ENCODE measurements at places on chromosomes 3 and 15.
A peak's percentile ranks its signal among the peaks of the same experiment; 100 is the strongest.

DNA sequence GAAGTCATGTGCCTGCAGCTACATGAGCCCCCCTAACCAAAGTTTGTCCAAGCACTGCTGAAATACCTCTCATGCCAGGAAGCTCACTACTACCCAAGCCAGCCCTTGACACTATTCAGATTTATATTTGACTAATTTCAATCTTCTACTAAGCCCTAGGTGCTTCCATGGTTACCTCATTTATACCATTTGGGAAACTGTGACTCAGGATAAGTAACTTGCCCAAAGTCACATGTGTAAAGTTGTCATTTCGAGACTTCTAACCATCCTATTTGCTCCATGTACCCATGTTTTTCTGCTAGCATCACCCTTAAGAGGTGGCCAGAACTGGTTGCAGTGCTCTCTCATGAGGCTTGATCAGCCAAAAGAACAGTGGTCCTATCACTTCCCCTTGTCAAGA, 20.7 kb upstream of the TIMP4 start:
- H3K27me3 ChIP-seq = no peaks in the 10 kb centered on the region
- H3K36me3 ChIP-seq = no peaks in the 10 kb centered on the region
- H3K4me3 ChIP-seq = no peak overlapping the region
- no peak for DNase-seq

- H3K27ac ChIP-seq = no peak overlapping the region
- DNase-seq = no peak
- peaks cover 24% of the 10 kb centered on the region for H3K27me3 ChIP-seq
Measured at GRCh38 chr15:44128443-44128842, 66.6 kb downstream of the FRMD5 start.

- no peak for DNase-seq
- no peak overlapping the region for H3K27ac ChIP-seq
Measured at GRCh38 chr3:59522550-59522949, 472.7 kb upstream of the CFAP20DC start.

- DNase-seq = no peak
- H3K4me3 ChIP-seq = no peak overlapping the region
- H3K36me3 ChIP-seq = no peaks in the 10 kb centered on the region
- H3K27ac ChIP-seq = no peak overlapping the region
- H3K27me3 ChIP-seq = no peaks in the 10 kb centered on the region
- peaks cover 4% of the 10 kb centered on the region for H3K4me1 ChIP-seq
Measured at GRCh38 chr3:195101001-195101583, 169.9 kb downstream of the XXYLT1 start.

DNA sequence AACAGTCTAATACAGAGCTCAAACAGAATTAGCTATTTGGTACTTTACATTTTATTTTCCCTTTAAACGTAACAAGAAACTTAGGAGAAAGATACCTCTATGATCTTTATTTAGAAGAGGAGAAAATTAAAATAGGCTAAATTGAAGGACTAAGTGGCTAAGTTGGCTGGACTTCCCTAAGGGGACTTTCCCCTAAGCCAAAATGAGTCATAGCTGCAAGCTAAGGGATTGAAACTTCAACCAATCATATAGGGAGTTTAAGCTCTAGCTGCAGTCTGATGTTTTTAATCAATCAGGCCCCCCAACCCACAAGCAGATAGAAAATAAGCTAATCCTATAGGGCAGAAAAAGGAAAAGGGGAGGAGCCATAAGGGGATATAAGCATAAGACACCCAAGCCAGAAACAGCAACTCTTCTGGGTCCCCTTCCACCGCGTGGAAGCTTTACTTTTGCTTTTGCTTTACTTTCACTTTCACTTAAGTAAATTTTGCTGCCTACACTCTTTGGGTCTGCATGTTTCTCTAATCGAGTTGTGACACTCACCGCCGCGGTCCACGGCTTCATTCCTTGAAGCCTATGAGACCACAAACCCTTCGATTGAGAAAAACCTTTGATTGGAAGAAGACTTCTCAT, 1108.5 kb upstream of the EPHA6 start:
- peaks cover 6% of the 10 kb centered on the region for H3K4me1 ChIP-seq
- H3K27ac ChIP-seq = peak overlapping the region; percentile 50
- no peaks in the 10 kb centered on the region for H3K36me3 ChIP-seq
- H3K4me3 ChIP-seq = peak overlapping the region; percentile 70

GRCh38 chr3:51706788-51707731, at the start of gene GRM2:
TSS of gene GRM2 (plus strand) at chr3:51707068. CDS start at chr3:51708984, 1,916 bp downstream.
- no peak for DNase-seq
- H3K36me3 ChIP-seq = peaks cover 21% of the 10 kb centered on the region
- H3K4me1 ChIP-seq = peaks cover 16% of the 10 kb centered on the region
- peak within 1 kb of the TSS; percentile 33 for H3K27ac ChIP-seq
- H3K27me3 ChIP-seq = no peaks in the 10 kb centered on the region
- peak within 1 kb of the TSS; percentile 44 for H3K4me3 ChIP-seq

GRCh38 chr15:92012881-92013280, 159.4 kb downstream of the SLCO3A1 start:
- H3K27ac ChIP-seq = no peak overlapping the region
- H3K27me3 ChIP-seq = no peaks in the 10 kb centered on the region
- peaks cover 37% of the 10 kb centered on the region for H3K4me1 ChIP-seq
- no peak overlapping the region for H3K4me3 ChIP-seq
- DNase-seq = no peak

Measured in naive thymus-derived CD8-positive, alpha-beta T cell (primary cell).